ENCODE measurements at places on chromosomes 6 and 20. TPM values are rescaled to one million over a fixed set of nuclear protein-coding genes. Genes with fewer than 3 reads are reported as not detected.

DNA sequence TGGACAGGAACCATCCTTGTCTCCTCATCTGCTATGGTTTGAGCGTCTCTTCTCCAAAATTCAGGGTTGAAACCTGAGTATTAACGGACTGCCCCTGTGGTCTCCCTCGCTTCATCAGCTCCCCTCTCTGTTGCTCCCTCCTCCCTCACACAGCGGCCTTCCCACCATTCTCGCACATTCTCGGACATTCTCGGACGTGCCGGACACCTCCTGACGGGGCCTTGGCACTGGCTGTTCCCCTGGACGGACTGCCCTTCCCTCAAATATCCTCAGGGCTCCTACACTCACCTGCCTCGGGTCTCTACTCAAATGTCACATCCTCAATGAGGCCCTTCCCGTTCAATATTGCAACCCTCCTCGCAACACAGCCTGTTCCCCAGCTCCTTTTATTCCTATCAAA is 115.8 kb downstream of the TBC1D7 start:
- no peak for DNase-seq

DNA sequence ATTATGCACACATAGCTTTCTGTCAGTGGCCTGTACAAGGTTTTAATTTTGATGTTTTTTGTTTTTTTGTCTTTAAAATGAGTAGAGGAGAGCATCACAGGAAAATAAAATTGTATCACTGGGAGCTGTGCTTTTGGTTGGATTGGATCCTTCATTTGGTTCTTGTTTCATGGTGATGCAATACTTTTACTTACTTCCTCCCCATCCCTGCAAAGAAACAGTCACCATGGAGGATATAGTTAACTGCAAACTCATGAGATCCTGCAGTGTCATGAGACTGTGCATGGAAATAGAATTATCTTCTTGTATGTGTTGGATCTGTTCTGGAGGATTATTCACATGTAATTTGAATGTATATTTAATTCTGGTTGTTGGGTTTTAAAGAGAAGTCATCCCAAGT is 122.3 kb downstream of the JARID2 start:
- DNase-seq = no peak

GRCh38 chr20:32091888-32092346 is 17.6 kb upstream of the TM9SF4 start:
- peak; percentile 72 for DNase-seq

DNA sequence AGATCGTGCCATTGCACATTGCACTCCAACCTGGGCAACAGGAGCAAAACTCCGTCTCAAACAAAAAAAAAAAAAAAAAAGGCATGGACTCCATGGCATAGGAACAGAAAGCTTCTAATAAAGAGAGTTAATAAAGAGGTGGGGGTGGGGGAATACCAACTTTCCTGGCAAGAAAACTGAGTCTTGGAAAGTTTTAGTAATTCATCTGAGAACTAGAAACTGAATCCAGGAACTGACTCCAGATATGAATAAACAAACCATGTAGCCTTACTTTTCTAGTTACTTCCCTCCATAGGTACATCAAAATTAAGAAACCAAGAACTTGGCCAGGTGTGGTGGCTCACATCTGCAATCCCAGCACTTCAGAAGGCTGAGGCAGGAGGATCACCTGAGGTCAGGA is 38.5 kb downstream of the PTPRT start:
- DNase-seq = no peak

DNA sequence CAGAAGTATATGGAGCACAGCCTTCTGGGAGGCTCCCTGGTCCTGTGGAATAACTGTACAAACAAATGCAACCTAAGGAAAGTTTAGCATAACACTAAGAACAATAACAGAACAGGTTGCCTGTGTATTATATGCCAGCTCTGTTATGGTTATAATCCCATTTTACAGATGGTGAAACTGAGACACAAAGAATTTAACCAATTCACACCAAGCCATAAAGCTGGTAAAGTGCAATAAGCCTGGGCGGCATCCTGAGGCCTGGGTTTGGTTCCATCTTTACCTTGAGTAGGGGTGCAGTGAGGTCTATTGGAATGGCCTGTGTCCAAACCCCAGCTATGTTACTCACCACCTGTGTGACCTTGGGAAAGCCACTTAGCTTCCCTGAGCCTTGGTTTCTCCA is 14.7 kb upstream of the PACSIN1 start:
- no peak for DNase-seq

- no peak for DNase-seq
These were observed 231.1 kb downstream of the HDGFL1 start for GRCh38 chr6:22800451-22800850.

JAG1 gene
- 15.6 TPM for polyA plus RNA-seq

FOXQ1 gene
- 0.98 TPM for polyA plus RNA-seq

DNA sequence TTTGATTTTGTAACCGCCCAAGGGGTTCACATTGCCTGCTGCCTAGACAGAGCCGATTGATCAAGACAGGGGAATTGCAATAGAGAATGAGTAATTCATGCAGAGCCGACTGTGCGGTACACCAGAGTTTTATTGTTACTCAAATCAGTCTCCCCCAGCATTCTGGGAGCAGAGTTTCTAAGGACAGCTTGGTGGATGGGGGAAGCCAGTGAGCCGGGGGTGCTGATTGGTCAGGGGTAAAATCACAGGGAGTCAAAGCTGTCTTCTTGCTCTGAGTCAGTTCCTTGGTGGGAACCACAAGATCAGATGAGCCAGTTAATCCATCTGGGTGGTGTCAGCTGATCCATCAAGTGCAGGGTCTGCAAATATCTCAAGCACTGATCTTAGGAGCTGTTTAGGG is 60.0 kb upstream of the EZR start:
- DNase-seq = no peak

DNA sequence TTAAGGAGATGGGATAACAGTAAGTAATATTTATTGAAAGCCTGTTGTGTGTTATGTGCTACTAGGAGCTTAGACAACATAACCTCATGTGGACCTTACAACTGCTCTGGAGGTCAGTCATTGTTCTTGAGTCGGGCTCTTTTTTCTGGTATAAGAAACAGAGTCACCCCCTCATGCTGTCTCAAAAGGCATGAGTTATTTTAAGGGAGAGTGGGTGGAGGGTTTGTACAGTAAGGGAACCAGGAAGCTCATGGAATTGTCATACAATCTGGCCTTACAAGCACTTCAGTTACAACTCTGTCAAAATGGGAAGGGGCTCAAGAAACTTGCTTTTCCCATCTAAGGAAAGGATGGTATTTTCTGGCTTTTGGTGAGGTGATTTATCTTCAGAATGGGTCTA is 16.5 kb upstream of the DSE start:
- DNase-seq = no peak

BTNL2 gene
- polyA plus RNA-seq = not detected

GRCh38 chr6:155993240-155993639 is 537.6 kb upstream of the NOX3 start:
- DNase-seq = no peak

GRCh38 chr6:50180646-50181045 is 130.9 kb upstream of the DEFB112 start:
- no peak for DNase-seq

- no peak for DNase-seq
These were observed 2.4 kb downstream of the CD93 start for GRCh38 chr20:23083553-23084220.

DNA sequence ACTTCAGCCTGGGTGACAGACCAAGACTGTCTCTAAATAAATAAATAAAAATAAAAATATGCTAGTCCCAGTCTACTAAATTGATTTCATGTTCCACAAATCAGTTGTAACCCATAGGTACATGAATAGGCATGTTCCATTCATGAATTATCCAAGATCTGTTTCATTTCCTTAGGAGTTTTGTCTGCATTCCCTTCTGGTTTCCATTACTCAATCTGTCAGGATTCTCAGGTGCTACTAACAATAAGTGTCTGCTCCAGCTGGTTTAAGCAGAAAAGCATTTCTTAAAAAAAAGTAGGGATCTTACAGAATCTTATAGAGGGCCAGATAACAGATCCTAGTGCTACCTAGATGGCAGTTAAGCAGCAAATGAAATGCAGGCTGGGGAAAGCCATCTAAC is 15.6 kb upstream of the PKIG start:
- DNase-seq = no peak

- DNase-seq = no peak
These were observed 180.0 kb upstream of the SMLR1 start for GRCh38 chr6:130647246-130647645.

All from brain (organoid and tissue), 16 donors.